Activated CD8-positive, alpha-beta memory T cell treated with anti-CD3 and anti-CD28 coated beads for 4 hours (primary cell): ENCODE measurements at places on chromosomes 16 and 17.
A peak's percentile ranks its signal among the peaks of the same experiment; 100 is the strongest.

- DNase-seq: no peak
Measured at GRCh38 chr17:79988185-79988971, 47.3 kb downstream of the TBC1D16 start.

DNA sequence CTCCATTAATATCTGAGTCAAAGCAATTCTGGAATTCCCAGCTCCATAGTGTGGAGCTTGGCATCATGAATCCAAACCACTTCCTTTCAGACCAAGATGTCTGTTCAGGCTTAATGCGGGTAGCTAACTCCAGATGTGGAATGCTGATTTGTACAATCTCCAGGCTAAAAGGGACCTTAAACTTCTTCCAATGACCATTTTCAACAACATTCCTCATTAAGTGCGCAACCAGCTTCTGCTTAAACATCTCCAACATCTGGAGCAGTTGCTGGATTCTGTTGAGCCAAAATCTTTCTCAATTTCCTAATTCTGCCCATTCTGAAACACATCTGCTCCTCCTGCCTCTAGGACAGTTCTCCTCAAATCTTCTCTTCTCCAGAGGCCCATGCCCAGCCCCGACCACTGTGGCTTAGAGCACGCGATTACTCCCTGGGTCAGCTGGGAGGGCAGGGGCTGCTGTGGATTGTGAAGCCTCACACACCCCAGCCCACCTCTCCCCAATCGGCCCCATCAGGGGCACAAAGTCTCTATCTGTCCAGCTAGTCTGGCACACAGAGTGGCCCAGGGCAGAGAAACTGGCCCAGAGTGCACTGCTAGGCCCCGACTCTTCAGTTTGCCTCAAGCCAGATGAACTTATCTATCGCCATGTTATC, 36.2 kb downstream of the ASPA start:
- DNase-seq: no peak

DNA sequence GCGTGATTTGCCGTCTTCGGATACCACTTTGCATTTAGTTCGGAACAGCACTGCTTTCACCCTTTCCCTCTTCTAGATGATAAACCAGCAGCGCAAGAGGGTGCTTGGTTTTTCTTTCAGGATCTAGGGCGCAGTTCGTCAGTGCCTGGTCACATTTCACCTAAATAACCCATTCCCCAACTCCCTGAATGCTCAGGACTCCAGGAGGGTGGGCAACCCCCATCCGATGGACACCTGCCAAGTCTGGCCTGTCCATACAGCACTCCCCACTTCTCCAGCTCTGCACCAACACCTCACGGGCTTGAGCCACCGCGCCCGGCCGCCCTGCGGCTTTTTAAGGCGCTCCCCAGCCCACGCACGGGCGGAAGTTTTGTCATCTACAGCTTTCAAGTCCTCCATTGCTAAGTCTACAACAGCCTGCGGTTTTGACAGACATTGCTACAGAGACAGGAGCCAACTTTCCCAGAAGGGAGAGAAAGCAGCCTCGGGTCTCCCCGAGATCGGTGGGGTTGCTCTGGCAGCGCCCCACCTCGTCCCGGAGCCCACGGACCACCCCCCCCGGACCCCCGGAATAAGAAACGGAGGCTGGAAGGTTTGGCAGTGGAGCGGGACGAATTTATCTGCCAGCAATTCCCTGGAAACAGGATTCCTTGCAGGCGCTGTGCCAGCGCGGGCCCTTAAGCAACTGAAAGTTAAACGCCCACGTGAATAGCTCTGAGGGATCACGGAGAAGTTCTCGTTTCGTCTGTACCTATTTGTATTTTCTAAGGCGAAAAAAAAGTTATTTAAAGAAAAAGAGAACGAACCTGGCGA, 38.6 kb upstream of the SLFN13 start:
- peak; percentile 65 for DNase-seq

- DNase-seq: no peak
Measured at GRCh38 chr17:69325518-69326376, 1.2 kb downstream of the ABCA5 start.

DNA sequence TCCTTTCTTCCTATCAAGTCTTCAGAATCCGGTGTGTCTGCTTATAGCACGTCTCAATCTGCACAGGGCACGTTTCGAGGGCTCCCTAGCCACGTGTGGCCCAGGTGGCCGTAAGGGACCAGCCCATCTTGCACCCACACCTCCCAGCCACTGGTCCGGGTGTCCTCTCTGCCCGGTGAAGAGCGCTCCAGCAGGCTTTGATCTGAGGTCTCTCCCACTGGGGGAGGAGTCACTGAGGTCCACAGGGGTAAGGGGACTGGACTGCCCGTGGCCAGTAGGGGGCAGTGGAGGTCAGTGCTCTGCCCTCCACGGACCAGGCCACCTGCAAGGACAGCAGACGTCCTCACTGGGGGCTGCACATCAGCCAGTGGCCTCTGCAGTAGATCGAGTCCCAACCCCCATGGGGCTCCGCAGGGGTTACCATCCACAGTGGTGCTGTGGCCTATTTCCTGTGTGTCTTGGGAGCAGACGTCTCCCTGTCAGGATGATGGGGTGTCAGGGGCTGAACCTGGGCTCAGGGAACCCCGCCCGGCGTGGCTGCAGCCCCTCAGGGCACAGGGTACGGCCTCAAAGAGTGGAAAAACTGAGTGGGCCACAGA, 204.1 kb upstream of the CIBAR2 start:
- DNase-seq: no peak

GRCh38 chr17:63544467-63545301, 5.6 kb upstream of the DCAF7 start:
- DNase-seq: no peak

DNA sequence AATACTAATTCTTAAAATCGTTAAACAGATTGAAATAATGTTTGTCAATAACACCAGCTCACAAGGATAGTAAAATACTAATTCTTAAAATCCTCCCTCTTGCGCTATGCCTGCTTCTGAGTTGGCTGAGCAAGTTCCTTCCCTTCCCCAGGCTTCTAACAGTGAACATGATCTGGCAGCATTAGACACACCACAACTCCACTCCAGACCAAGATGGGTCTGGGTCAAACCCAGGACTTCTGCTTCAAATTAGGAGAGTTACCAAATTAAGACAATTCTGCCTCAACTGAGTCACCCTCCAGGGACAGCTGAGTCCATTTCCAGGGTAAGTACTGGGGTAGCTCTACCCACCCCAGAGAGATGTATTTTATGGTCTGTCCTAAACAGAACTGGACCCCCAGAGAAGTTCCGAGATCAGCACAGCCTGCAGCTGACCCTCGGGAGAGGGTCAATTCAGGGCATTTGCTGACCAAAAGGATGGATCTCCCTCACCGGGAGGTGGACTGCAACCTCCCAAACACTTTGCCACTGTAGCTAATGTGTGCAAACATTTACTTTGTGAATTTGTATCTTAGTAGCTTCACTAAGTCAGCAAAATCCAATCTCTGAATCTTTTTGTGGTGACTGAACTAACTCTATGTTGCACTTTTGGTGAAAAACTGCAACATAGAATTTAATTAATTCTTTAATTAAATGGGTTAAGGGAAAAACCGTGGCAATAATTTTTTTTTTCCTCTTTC, 48.8 kb downstream of the ADCY9 start:
- no peak for DNase-seq

DNA sequence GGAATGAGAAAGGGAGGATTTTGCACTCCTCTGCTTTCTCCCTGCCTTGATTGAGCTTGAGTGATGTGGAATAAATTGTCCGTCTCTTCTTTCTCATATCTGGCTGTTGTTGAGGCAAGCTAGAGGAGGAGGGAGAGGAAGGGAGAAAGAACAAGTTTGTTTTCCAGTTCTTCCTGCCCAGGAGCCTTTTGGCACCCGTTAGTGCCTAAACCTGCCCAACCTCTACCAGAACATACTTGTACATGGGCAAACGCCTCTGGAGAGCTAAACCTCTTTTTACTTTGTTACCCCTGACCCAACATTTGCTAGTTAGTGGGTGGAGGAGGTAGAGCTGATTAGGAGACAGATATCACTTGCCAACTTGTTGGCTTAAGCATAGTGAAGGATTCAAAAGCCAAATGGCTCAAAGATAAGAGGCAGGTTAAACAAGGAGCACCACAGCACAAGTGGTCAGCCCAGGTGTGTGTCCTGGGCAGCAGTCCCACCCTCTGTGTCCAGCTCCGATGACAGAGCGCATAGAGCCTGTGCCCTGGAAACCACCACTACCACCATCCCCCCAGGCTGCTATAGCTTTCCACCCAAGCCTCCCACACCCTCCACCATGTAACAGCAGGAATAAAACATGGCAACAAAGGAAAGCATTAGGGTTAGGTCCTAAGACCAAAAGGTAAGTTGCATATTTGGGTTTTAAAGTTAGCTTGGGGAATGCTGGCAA, 6.5 kb downstream of the ODF4 start:
- DNase-seq: no peak

DNA sequence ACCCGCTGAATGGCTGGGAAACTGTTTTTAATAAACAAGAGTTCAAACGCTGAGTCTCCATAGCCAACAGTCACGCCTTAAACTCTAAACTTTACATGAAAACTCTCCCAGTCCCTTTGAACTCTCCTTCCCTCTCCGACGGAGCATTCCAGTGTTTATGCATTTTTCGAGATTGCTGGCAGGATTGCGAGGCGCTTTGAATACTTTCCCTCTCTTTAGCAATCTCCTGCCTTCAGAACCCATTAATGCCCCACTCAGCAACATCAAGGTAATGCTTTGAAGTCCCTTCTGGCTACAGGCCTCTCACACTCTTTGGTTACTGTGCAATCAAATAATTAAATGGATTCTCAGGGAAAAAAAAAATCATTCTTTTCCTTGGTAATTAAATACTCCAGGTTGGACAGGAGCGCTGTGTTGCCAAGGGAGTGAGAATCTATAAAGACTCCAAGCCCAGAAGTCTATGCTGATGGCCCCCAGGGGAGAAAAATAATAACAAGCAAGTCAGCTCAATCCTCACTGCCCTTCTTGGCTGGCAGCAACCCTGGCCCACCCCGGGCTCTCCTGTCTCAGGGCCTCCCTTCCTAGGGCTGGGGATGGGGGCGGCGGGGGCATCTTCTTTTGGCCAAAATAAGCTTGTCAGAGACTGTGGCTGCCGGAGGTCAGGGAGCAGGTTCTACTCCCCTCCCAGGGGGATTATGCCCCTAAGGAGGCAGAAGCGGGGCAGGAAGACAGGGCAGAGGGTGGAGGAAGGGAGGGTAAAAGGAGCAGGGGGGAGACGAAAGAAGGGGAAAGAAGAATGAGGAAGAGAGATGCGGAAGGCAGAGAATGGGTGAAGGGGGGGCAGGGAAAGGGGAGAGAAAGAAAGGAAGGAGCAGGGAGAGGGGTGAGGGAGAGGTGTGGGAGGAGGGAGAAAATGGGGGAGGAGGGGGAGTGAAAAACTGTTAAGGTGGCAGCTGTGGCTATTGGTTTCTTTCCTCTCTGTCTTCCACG, 45.2 kb downstream of the AXIN2 start:
- no peak for DNase-seq

GRCh38 chr17:78828470-78829185, 12.0 kb downstream of the USP36 start:
- DNase-seq: no peak

- DNase-seq: no peak
Measured at GRCh38 chr16:70391881-70392481, 45.3 kb downstream of the DDX19A start.
